Muscle of arm (tissue), 14 donors: ENCODE measurements at places on chromosomes 16 and 17. TPM values are rescaled to one million over a fixed set of nuclear protein-coding genes. Genes with fewer than 3 reads are reported as not detected.
A peak's percentile ranks its signal among the peaks of the same experiment; 100 is the strongest.

- DNase-seq = no peak
Measured at GRCh38 chr17:50719924-50720794, 756 bp downstream of the LUC7L3 start.

GRCh38 chr17:46126840-46127239 lies 66.4 kb downstream of the KANSL1 start:
- no peak for DNase-seq

- DNase-seq = peak; percentile 32
Measured at GRCh38 chr16:10097271-10097670, 85.0 kb downstream of the GRIN2A start.

- DNase-seq = no peak
Measured at GRCh38 chr17:38914741-38915638, 10.4 kb upstream of the LASP1NB start.

- DNase-seq = no peak
Measured at GRCh38 chr16:31168848-31169247, 11.1 kb upstream of the FUS start.

DNA sequence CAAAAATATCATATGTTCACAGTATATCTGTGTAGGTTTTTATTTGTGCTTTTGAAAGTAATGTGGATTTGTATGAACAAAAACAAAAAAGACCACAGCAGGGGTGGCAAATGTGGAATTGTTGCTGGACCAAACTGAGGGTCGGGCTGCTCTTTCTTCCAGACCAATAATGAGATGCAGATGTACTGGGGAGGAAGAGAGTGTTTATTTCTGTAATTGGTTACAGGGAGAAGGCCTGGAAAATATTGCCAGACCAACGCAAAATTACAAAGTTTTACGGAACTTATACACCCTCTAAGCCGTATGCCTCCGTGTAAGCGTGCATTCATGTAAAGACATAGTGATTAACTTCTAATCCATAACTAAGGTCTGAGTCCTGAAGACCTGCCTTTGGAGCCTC lies 353.9 kb upstream of the C16orf82 start:
- peak; percentile 30 for DNase-seq

- DNase-seq = no peak
Measured at GRCh38 chr17:57562184-57562698, 182.9 kb downstream of the CCDC182 start.

The RASL10B gene
- polyA plus RNA-seq = 1.8 TPM

The PRAC1 gene
- not detected for polyA plus RNA-seq

The INCA1 gene
- 6.8 TPM for polyA plus RNA-seq

The HS3ST6 gene
- not detected for polyA plus RNA-seq

The RCVRN gene
- polyA plus RNA-seq = 1.1 TPM
